Myocyte (in vitro differentiated cells): ENCODE measurements at places on chromosomes 5 and 9. TPM values are rescaled to one million over a fixed set of nuclear protein-coding genes. Genes with fewer than 3 reads are reported as not detected.

Gene SLC46A2
- not detected in 2 replicates for total RNA-seq

Gene EPB41L4A
- total RNA-seq: 0.86 TPM in 1 of 2 replicates, not detected in the other

Gene ANKRD18B
- 11.7 and 15.1 TPM in 2 replicates for total RNA-seq

Gene BRIX1
- total RNA-seq: 21.3 and 22.6 TPM in 2 replicates

Gene CD14
- total RNA-seq: 0.21 and 0.64 TPM in 2 replicates

DNA sequence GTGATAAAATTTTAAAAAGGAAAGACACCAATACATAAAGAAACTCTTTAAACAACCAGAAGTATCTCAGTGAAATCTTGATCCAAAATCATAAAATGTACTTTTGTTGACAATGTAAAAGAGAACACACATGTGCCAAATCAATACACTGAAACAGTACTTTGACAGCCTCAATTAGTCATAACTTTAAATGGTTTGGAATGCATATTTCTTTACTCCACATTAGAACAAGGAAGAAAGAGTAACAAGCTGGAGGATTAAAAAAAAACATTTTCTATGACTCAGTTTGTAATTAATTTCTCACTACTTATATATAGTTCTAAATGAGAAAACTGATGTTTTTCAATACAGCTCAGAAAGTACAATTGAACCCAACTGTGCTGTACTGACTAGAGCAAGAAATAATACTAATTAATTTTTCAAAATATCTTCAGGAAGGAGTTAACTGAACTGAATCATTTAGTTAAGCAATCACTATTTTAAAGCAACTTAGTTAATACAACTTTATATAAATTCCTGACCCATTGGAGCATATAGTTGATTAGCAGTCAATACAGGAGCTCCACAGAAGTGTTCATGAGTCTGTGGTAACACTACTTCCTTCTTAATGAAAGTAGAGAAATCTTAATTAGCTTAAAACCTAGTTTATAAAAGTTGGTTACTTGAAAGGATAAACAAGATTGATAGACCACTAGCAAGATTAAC lies 101.0 kb downstream of the NR3C1 start:
- DNase-seq: no peak

GRCh38 chr9:7342229-7342628 lies 457.3 kb downstream of the DMAC1 start:
- no peak for DNase-seq

GRCh38 chr9:93116072-93116961 lies 17.7 kb downstream of the NINJ1 start:
- no peak for DNase-seq

- no peak for DNase-seq
Observed at GRCh38 chr5:123028222-123028621, 8.3 kb downstream of the PPIC start.

DNA sequence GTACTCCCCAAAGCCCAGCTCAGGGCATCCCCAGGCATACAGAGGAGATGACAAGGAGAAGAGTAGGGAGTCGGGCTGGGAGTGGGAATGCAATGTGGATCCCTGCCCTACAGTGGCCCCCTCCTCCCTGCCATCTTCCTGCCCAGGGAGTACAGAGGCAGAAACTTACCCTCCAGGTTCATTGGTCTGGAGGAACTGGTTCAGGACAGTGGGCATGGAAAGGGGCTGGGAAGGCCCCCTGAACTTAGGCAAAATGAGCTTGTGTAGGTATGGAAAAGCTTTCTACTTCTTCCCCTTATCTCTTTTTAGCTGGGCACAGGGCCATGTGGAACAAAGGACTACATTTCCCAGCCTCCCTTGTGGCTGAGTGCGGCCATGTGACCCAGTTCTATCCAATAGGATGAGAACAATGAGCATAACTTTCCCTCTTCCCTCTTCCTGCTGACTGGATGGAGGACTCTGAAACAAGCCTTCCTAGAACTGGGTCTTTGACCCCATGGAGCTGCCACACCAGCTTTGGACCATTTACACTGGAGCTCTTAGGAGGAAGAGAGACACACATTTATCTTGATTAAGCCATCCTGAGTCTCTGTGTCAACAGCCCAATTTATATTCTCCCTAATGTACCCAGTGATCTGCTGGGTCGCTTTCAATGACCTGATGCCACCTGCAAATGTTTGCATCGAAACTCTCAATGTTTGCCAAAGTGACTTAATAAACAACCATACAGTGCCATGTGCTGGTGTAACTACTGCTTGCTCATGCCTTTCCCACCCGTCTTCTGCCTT lies 25.0 kb upstream of the HMCN2 start:
- peak; percentile 69 for DNase-seq

DNA sequence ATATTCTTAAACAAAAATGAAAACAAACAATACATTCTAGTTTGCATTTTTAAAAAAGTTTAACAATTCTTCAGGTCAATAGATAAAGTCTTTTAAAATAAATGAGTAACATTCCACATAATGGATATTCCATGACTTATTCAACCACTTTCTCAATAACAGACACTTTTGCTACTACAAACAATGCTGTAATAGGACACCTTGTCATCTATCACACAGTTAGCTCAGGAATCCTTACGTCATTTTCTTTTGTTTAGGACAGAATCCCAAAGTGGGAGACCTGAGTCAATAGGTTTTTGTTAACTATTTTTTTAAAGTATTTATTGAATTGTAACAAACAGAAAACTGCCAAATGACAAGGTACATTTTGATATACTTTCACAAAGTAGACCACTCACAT lies 72.5 kb downstream of the CEP120 start:
- no peak for DNase-seq

GRCh38 chr5:134079748-134080581 lies 34.5 kb upstream of the TCF7 start:
- no peak for DNase-seq

GRCh38 chr5:148910216-148910615 lies 83.8 kb downstream of the ADRB2 start:
- DNase-seq: no peak
